ENCODE measurements at places on chromosomes 3 and 15. TPM values are rescaled to one million over a fixed set of nuclear protein-coding genes. Genes with fewer than 3 reads are reported as not detected.
A peak's percentile ranks its signal among the peaks of the same experiment; 100 is the strongest.

GRCh38 chr3:56591262-56591661 is 34.3 kb downstream of the CCDC66 start:
- DNase-seq: no peak

DNA sequence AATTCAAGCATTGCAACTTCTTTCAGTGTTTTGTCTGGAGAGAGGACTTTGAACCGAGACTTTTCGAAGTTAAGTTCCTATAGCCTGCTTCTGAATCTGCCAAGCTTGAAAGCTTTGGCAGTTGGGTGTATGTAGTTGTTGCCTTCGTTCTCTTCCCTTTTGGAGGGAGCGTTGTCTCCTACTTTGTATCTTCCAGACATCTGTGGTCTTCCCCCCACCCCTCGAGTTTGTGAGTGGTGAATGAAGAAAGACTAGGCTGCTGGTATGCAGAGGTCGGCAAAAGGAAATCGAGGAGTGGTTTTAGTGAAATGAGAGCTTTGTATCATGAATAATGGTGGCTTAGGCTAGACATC is 1.3 kb downstream of the CTNNB1 start:
- peak; percentile 27 for DNase-seq

DNA sequence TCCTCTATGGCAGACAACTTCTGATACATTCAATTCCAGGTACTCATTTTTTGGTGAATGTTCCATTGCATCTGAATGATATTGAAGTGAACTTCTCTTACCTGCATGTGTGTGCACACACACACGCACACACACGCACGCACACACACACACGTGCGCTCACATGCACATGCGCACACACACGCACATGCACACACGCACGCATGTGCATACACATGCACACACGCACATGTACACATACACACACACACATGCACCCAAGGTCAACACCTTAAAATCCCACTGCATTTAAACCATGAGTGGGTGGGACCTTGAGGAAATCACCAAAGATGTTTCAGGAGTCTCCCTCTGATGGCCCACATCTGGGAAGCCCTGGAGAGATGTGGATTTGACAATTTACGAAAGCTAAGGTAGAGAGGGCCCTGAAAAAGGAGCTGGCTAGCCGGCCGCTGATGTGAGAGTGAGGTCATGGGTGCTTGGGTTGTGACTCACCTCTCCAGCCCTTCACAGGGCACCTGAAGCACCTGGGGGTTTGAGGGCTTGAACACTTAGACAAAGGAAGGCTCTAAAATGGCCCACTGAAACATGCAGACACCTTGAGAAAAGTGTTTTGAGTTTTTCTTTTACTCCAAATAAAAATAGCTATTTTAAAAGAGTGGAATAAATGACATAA is 269.1 kb upstream of the LRRFIP2 start:
- DNase-seq: no peak

- no peak for DNase-seq
Measured at GRCh38 chr15:70241561-70242320, 144.0 kb upstream of the TLE3 start.

GRCh38 chr15:68411343-68411675 is 20.7 kb downstream of the ITGA11 start:
- DNase-seq: no peak

DNA sequence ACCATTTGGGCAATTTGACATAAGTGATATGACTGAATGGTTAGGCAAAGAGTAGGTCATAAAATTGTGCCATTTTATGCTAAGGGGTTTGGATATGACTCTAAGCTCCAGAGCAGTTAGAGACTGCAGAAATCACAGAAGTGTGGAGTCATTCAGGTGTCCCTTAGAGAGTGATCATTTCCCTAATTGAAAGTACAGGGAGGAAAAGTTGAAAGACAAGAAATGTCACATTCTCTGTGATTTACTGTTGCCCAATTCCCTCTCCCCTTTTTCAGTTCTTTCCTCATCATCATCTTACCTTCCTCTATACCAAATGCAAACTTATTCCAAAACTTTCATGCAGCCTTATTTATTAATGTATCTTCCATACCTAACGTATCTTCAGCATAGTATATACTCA is 2.7 kb upstream of the GOLGB1 start:
- no peak for DNase-seq

DNA sequence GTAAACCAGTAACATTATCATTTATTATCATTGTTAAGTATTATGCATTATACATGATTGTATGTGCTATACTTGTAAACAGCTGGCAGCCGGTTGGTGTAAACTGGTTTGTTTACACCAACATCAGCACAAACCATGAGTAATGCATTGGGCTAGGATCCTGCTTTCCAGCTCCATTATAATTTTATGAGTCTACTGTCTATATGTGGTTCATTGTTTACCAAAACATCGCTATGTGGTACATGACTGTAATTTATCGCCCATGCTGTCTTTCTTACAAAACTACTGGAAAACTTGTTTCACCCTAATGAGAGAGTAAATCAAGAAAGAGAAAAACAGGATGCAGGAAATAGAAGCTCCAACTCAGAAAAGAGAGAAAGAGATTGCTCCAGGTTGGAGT is 224.8 kb upstream of the CBLB start:
- DNase-seq: no peak

GRCh38 chr3:53774414-53774813 is 71.8 kb downstream of the CHDH start:
- no peak for DNase-seq

- DNase-seq: peak; percentile 36
Measured at GRCh38 chr3:114498539-114499370, 204.9 kb downstream of the TIGIT start.

GRCh38 chr15:71571641-71572040 is 238.7 kb upstream of the NR2E3 start:
- DNase-seq: no peak

DNA sequence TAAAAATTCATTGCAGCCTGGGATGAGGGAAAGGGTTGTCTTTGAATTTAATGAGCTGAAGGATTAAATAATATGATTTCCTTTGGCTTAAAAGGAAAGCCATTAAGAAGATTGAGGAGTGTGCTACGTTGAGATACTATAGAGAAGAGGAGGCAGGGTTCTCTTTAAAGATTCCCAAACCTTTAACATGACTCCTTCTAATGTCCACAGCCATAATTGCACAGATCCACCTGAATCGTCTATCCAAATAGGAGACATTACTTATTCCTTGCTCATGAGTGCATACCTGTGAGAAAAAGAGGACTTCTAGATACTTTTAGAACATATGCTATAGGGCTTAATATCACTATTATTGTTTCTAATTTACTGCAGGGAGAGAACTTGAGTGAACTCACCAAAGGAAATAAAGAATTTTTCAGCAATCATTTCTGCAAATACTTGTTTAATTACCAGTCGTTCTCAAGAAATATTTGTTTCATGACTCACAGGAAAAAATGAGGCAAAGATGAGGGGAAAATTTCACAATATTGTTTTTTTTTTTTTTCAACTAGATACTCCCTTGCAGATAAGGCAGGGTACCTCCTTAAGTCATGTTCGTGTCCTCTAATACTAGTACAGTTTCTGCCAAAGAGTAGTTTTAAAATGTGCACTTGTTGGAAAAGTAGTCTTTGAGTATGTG is 8.9 kb upstream of the SUCNR1 start:
- DNase-seq: no peak

DNA sequence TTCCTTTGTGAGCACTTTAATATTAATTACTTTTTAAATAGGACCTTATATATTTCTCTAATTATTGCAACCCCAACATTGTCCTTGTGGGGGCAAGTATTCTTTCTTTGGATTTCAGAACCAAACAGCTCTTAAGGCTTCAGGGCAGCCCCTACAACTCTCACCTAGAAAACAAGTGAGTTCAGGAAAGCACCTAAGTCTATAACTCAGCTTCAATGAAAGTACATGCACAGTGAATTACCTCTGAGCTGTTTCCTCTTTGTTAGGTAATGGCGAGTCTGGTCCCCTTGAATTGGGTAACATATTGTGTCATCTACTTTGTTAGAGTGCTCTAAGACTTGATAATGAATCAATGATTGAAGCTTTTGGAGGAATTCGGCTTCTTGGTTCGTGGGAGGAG is 545.7 kb downstream of the NLGN1 start:
- DNase-seq: no peak

- no peak for DNase-seq
Measured at GRCh38 chr3:126484148-126484547, 8.5 kb upstream of the ZXDC start.

GRCh38 chr3:170178651-170179050 is 2.9 kb downstream of the PHC3 start:
- no peak for DNase-seq

GRCh38 chr3:36893137-36893557 is 51.7 kb downstream of the TRANK1 start:
- peak; percentile 74 for DNase-seq

GRCh38 chr3:190514413-190515153 is 698 bp downstream of the IL1RAP start:
- DNase-seq: peak; percentile 32

DNA sequence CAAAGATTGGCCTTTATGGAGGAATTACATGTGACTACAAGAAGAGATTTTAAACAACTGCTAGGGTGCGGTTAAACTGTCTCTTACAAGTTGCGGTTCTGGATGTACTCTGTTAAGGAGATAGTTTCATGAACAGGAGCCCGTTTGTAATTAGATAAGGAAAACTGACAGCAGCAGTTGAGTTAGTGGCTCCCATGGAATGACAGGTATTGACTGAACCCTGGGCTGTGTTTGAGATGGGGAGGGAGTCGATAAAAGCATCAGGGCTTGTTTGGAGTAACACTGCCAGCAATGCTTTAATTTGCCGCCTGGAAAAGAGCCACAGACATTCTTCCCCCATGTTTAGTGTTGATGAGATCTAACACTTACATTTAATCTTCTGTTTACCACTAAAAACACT is 139.9 kb downstream of the ROBO2 start:
- DNase-seq: no peak

DNA sequence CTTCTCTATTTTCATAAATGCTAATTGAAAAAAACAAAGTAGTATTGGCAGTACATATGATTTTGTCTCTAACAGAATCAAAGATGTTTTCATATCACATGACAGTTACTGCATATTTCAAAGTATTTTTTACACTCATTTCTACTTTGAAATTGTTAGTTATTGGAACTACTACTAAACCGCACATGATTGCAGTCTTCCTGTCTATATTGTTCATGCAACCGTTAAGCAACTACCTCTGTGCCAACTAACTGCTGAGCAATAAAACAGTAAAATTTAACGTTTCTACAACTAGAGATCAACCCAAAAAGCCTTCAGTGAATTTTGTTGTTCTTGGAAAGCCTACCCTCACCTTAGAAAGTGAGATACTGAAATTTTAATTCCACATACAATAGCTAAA is 64.2 kb downstream of the DMXL2 start:
- no peak for DNase-seq

DNA sequence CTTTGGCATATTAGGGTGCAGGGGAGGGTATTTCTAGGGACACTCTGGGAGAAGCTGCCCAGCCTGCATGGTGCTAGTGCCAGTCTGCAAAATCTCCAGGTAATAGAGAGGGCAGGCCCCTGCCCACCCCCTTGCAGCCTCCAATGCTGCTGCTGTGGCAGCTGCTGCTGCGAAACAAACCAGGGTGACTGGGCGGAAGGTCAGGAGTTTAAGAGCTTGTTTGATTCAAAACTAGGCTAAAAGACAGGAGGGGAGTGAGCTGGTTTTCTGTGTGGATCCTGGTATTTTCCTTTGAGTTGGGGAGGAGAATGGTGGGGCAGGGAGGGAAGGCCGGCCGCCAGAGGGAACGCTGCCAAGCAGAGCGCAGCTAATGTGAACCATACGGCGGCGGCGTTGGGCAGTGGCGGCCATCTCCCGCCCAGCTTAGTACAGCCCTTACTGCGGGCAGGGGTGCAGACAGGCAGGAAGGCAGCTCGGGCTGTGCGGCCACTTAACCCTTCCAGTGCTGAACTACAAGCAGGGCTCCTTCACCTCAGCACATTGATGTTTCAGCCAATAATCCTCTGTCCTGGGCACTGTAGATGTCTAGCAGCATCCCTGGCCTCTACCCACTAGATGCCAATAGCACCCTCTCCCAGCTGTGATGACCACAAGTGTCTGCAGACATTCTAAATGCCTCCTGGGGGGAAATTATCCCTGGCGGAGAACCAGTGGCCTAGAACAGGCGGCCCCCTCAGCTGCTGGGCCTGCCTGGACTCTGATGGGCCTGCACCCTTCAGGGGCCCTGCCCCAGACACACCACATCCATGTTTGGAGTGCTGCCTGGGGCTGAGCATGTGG is 125.7 kb downstream of the EEFSEC start:
- DNase-seq: peak; percentile 48

DNA sequence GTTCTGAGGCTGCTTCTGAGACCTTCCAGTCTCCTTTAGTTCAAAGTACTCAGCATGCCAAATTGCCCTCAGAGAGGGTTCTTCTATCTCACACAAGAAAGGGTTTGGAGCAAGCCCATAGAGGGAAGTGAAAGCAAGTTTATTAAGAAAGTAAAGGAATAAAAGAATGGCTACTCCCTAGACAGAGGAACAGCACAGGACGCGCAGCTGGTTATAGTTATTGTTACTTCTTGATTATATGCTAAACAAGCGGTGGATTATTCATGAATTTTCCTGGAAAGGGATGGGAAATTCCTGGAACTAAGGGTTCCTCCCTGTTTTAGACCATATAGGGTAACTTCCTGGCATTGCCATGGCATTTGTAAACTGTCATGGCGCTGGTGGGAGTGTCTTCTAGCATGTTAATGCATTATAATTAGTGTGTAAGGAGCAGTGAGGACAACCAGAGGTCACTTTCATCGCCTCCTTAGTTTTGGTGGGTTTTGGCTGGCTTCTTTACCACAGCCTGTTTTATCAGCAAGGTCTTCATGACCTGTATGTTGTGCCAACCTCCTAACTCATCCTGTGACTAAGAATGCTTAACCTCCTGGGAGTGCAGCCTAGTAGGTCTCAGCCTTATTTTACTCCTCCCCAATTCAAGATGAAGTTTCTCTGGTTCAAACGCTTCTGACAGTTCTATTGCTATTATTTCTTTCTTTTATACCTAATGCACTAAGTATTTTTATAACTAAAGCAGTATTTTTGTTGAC is 26.3 kb downstream of the SCN11A start:
- DNase-seq: peak; percentile 30

GRCh38 chr3:67870477-67870876 is 216.1 kb upstream of the SUCLG2 start:
- DNase-seq: no peak

The CFAP91 gene
- polyA plus RNA-seq: 10.4 TPM

The GASK1A gene
- 2.3 TPM for polyA plus RNA-seq

The CTXND1 gene
- 1.6 TPM for polyA plus RNA-seq

The AGBL1 gene
- not detected for polyA plus RNA-seq

The ATP8B4 gene
- 2.4 TPM for polyA plus RNA-seq

The ERC2 gene
- polyA plus RNA-seq: 1.1 TPM
